Foreskin keratinocyte (primary cell): ENCODE measurements at places on chromosomes 2 and 18.

- DNase-seq = peak; percentile 69
Measured at GRCh38 chr2:147204102-147204501, 640.7 kb upstream of the ACVR2A start.

GRCh38 chr2:155062250-155062921, 363.9 kb downstream of the KCNJ3 start:
- no peak for DNase-seq

- DNase-seq = peak; percentile 52
Measured at GRCh38 chr2:69196327-69197117, 183.5 kb downstream of the ANTXR1 start.

- peak; percentile 19 for DNase-seq
Measured at GRCh38 chr2:187917535-187917934, 363.3 kb upstream of the TFPI start.

DNA sequence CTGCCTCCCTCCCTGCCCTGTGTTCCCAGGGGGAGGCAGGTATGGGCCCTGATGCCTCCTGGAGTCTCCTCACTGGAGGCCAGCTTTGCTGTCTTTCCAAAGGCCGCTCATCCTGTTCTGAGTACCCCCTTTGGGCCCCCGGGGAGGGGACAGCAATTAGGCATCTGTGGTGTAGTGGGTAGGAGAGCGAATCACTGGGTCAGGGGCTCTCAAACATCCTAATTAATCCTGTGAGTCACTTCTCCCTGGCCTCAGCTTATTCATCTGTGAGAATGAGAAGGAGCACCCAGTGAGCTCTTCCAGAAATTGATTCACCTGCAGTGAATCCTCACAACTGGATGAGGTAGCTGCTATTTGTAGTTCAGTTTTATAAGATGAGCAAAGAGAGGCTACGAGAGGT, 16.4 kb downstream of the TET3 start:
- peak; percentile 48 for DNase-seq

DNA sequence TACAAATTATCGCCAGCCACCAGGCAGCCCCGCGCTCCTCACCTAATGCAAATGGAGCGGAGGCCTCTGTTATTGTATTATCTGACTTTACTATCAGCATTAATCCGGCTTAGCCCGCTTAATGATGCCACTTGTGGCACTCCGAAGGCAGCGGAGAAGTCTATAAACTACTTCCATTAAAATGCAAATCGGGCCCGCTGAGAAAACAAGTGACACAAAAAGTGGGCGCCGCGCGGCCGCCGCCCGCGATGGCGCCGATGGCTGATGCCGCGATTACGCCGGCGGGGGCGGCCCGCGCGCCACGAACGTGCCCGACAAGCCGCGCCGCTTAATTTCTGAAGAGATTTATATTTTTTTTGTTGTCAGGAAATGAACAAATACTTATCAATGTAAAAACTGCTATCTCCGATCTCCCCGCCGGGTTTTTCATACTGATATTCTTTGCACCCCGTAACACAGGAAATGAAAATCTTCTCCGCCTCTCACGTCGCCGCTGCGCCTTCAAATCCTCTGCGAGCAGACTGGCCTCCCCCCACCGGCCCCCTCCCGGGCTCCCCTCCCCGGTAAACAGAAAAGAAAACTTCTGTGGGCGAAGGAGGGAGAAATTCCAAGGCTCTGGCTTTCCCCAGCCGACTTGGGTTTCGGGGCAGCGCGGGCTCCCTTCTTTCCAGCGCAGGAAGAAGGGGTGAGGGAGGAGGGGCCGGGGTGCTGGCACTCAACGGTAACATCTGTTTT, 221.8 kb downstream of the INSIG2 start:
- peak; percentile 20 for DNase-seq

DNA sequence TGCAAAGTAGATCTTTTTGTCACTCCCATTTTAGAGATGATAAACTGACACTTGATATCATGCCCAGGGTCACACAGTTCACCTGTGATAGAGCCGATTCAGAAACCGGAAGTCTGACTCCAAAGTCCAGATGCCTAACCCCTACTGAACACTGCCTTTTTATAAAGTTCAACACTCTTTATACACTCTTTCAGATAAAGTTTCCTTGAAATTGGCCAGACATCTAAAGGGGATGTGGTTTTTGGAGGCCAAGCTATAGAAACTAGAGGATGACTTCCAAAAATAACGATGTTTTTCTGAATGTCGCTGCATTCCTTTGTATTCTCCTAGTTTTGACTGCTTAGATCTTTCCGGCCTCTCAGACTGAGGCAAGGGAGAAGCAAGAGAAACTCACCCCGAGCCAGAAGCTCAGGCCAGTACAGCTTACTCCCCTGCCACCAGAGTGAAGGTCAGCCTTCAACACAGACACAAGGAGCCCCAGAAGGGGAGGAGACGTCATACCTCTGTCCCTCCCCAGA, 61.8 kb downstream of the NRP2 start:
- DNase-seq = no peak

DNA sequence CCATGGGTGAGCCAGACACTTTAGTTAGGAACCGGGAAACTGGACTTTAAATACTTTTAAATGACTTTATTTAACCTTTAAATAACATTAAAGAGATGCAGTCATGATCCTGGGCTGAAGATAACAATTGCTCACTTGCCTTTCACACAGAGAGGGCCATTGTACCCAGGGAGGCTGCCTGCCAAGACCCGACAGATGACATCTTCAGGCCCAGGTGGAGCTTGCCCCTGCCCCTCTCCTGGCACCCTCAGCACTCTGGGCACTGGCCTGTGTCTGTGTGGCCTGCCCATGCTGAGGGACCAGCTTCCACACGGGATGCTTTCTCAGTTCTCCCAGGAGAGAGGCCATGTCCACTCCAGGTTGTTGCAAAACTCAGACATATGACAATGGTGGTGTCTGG, 216.4 kb upstream of the MYT1L start:
- DNase-seq = no peak

DNA sequence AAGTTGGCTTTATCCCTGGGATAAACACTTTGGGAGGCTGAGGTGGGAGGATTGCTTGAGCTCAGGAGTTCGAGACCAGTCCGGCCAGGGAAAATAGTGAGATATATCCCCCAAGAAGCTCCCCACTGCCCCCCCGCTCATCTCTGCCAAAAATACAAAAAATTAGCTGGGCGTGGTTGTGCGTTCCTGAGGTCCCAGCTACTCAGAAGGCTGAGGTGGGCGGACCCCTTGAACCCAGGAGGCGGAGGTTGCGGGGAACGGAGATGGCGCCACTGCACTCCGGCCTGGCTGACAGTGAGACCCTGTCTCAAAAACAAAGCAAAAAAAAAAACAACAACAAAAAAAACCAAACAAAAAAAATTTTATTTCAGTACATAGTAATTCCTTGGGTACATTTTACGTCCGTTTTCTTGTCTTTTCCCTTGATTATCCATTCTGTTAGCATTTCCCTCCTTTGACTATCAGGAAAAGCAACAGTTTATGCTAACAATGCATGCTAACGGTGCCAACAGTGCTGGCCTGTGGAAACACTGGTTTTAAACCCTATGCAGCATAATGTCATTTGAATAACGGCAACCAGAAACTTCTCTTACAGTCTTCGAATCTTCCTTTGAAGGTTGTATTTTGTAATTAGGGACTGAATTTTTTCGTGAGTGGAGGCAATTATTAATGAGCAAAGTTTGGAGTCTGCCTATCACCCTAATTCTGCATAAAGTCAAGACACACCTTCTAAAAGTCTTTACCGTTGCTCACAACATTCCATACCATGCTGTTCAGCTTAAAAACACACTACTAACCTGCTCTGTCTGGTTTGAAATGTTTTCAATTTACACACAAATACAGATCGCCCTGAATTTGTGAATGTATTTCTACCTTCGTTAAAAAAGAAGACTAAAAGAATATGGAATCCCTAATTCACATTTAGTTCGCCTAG, 721 bp upstream of the MIB1 start:
- DNase-seq = no peak

DNA sequence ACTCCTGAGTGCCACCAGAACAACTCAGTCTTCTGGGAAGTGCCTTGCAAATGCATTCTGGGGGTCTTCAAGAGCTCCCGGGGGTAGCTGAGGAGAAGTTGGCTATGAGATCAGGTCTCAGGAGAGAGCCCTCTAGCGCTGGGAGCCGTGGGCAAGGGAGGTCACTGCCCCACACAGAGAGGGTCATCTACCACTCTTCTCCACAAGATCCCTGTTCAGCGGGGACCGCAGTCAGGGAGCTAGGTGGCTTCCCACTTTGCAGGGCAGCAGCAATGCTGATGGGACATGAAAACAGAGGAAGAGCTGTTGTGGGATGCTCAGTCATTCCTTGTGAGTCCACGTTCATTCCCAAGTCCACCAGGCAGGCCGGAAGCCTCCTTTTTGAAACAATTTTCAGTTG, 66.6 kb downstream of the ACKR3 start:
- no peak for DNase-seq

GRCh38 chr2:81266106-81266505, 961.6 kb upstream of the LRRTM1 start:
- no peak for DNase-seq

DNA sequence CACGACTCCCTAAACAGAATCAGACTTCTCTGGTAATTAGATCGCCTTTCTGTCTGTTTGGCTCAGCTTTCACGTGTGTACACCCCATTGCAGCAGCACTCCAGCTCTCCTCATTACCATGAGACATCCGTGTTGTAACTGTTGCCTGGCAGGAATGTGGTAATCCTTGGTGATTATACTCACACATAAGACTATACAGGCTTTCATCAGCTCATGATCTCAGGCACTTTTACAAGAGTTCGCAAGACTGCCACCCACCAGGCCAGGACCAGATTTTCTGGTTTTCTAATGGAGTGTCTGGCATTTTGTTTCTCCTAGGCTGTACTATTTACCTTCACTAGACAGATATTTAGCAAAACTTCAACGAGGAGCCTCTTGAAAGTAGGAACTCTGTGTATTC, 50.2 kb downstream of the ACVR1 start:
- peak; percentile 92 for DNase-seq

GRCh38 chr2:118232391-118232790, 144.1 kb downstream of the INSIG2 start:
- DNase-seq = no peak

DNA sequence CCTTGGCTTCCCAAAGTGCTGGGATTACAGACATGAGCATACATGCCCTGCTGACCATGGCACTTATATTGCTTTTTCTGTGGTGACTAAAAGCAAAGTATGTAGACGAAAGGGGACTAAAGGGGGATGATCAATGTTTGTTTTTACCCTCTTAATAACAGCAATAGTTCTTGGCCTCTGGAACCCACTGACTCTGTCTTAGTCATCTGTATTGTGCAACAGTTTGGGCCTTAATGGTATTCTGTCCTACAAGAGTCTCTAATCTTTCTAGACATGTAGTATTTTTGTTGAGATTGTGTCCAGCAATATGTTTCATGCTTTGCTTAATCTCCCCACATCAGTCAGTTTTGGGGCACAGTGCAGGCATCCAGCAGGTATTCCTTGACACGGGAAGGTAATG, 359.9 kb upstream of the FANCL start:
- DNase-seq = peak; percentile 71

DNA sequence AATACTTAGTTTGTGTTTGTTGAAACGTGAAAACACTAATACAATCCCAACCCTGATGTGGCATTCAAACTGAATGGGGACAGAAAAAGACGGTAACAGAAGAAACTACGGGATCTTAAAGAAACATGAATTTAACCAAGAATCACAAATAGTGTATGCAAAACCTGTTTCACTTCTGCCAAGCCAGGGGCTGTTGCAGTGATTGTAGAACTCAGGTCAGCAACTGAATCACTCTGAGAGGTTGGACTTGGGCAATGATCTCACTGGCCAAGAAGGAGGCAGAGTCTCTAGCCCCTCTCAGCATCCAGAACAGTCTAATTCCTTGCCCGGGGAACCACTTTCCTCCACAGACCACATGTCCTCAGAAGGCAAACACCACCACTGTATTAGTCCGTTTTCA, 54.9 kb upstream of the CRIM1 start:
- no peak for DNase-seq

DNA sequence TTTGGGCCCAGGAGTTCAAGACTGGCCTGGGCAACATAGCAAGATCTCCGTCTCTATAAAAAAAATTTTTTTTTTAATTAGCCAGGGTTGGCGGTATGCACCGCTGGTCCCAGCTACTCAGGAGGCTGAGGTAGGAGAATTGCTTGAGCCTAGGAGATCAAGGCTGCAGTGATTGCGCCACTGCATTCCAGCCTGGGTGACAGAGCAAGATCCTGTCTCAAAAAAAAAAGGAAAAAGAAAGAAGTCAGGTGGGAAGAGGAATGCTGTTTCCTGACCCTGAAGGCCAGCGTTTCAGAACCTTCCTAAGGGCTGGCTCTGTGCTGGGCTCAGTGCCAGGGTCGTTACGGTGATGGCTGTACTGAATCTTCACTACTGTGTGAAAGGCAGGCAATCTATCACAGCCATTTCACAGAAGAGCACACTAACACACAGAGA, 35.0 kb upstream of the AGAP1 start:
- peak; percentile 48 for DNase-seq

DNA sequence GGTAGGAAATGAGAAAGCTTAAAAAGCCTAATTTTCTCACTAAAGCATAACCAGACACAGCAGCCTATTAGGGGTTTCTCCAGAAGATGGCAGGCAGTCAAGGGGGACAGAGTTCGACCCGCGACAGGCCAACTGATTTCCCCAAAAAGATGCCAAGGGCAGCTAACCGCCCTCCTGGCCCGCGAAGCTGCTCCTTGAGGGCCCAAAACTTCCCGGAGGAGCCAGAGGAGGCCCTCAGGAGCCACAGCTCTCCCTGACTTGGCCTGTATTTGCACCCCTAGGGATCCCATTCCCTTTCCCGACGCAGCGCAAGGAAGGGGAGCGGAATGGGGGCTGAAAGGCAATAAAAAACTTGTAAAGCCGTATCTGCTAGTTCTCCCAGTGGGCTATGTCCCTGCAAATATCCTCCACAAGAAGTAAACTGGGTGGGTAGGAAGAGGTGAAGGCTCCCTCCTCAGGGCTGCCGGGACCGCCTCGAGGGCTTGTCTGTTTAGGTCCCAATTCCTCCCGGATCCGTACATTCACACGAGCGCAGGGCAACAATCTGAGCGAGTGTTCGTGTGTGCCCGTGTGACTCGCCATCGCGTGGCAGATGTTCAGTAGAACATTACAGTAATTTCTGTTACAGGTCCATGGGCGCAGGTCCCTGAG, 756 bp upstream of the NAGK start:
- no peak for DNase-seq

GRCh38 chr18:13546638-13547037, 179.7 kb downstream of the FAM210A start:
- DNase-seq = no peak
